Midbrain (tissue), 1 donor: ENCODE measurements at places on chromosomes 3 and 15.
A peak's percentile ranks its signal among the peaks of the same experiment; 100 is the strongest.

GRCh38 chr3:186783058-186783730 is at the start of gene EIF4A2:
TSS of gene EIF4A2 (plus strand) at chr3:186783577. CDS start at chr3:186783611, 34 bp downstream.
- DNase-seq: peak; percentile 90

GRCh38 chr3:29385046-29385830 is 104.4 kb downstream of the RBMS3 start:
- DNase-seq: no peak

- no peak for DNase-seq
These were observed 9.4 kb downstream of the AAGAB start for GRCh38 chr15:67244971-67245478.

- DNase-seq: no peak
These were observed 493.5 kb downstream of the FHIT start for GRCh38 chr3:60757724-60758123.

GRCh38 chr3:121493431-121493830 is 52.4 kb downstream of the POLQ start:
- DNase-seq: no peak

- DNase-seq: peak; percentile 61
These were observed 78.0 kb upstream of the SLC25A36 start for GRCh38 chr3:140863580-140864009.

GRCh38 chr15:66474135-66474534 is 23.4 kb downstream of the SNAPC5 start:
- no peak for DNase-seq

DNA sequence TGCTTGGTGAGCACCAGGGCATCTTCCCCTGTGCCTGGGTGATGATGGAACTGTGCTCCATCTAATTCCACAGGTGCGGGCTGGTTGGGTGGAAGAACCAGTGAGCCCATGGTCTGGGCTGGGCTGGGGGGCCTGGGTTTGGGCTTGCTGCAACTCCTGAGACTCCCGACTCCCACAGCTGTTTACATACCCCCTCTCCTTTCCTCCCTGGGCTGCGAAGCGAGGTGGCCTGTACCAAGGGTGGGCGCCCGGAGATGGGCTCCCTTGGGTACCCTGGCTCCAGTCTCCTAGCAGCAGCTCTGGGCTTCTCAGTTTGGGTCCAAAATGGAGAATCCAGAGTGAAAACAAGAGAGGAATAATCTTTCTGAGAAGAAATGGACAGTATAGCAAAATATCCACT is 5.6 kb downstream of the FAM98B start:
- DNase-seq: no peak

GRCh38 chr3:112829046-112829445 is 17.6 kb downstream of the CD200R1L start:
- no peak for DNase-seq

DNA sequence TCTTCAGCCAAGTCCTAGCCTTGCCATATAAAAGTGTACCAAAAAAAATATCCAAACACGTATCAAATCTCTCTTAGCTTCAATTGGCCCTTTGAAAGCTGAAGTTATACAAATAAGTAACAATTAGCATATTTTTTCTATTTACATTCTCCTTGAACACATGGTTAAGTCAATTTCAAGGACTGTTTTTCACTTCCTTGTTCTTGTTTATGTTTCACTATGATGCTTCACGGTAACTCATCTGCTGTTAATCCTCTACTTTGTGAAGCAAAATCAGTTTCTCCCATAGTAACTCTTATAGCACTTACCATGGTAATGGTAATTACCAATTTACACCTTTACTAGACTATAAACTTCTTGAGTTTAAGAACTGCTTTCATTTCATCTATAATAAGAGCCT is 10.6 kb upstream of the SPRED1 start:
- no peak for DNase-seq

GRCh38 chr3:79597709-79598108 is 170.1 kb downstream of the ROBO1 start:
- no peak for DNase-seq

GRCh38 chr3:46516521-46516920 is 18.7 kb downstream of the RTP3 start:
- no peak for DNase-seq

DNA sequence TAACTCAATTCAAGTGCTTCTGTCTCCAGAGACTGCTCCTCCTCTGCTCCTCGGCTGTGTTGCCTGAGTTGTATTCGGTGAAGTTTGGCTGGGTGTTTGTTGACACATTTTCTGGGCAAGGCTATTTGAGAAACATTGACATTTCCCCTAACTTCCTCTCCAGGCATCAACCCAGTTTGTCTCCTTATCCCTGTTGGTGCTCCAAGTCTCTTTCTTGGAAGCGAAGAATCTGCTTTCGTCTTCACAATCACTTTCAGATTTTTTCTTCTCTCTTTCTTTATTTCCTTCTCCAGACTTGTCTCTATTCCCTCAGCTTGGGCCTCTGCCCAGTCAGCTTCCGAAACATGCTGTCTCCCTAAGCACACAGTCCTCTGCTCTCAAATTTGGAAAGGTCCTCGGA is 84.7 kb downstream of the ETV5 start:
- DNase-seq: peak; percentile 32

GRCh38 chr15:34217587-34218225 is 7.1 kb upstream of the EMC4 start:
- DNase-seq: no peak

DNA sequence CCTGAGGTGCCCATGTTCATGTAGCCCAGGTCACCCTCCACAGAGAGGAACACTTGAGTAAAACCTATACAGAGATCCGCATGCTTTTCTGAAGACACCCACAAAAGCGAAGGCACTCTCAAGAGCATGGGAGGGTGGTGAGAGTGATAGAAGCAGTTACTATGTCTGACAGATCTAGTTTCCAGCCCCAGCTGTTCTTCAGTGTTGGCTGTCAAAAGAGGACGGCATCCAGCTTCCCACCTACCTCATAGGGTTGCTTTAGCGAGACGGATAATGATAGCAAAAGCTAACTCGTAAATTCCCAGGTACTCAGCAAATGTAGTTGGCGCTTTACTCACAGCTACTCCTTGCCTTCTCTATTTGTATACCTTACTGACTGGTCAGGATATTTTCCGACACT is 3.0 kb upstream of the MEX3B start:
- DNase-seq: no peak

GRCh38 chr15:83980637-83981036 is 254.9 kb upstream of the GOLGA6L4 start:
- no peak for DNase-seq

DNA sequence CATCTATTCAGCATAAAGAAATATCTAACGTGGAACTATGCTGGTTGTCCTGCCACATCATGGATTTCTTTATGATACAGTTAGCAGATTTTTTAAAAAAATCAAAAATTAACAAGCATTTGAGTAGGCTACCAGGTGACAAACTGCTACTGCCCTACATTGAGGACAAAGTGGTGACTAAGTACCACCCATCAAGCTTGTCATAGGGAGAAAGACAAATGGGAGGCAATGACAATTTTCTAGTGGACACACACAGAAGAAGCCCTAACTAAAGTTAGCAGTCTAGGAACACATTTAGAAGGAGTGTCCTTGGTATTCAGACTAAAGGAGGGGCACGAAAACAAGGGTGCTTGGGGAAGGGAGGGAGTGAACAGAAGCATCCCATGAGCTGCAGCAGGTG is 131.2 kb downstream of the TBL1XR1 start:
- DNase-seq: no peak

DNA sequence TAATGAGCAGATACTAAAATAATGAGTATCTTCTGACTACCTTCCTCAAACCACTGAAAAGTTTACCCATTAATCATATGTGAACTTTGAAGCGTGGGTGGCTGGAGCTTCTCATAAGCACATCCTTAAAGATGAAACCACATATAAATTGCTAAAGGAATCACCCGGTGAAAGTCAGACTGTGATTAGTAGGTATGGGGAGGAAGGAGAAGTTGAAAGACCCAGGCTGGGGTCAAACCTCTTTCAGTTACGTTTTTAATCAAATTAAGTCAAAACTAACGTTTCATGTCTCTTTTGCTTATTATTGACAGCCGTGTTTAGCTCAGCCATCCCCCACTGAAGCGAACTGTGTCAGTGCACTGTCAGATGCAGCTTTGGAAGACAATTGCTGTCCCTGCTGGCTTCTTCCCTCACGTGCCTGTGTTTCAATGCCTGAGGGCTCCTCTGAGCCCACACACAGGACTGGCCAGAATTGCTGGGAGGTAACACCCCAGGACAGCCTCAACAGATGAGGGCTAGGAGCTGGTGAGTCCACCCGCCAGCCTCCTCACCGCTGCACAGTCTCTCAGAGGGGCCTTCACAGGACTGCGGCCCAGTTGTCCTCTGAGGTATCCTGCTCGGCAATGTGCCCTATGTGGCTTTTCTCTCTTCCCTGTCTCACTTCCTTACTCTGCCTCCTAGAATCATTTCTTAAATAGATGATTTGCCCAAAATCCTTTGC is 29.3 kb upstream of the SH3BP5 start:
- DNase-seq: no peak

DNA sequence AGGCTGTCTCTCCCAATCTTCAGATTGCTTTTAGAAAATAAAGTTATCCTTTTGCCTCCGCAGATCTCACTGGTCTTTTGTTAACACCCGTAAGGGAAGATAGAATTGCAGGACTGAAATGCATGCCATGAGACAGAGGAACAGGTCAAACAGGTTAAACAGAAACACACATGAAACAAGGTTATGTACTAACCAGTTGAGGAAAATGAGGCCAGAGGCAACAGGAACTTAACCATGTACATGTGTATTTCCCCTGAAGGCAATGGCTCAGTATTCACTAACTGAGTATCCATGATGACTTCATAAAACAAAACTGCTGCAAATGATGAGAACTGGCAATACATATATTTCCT is 169.1 kb upstream of the NSMCE3 start:
- DNase-seq: no peak

DNA sequence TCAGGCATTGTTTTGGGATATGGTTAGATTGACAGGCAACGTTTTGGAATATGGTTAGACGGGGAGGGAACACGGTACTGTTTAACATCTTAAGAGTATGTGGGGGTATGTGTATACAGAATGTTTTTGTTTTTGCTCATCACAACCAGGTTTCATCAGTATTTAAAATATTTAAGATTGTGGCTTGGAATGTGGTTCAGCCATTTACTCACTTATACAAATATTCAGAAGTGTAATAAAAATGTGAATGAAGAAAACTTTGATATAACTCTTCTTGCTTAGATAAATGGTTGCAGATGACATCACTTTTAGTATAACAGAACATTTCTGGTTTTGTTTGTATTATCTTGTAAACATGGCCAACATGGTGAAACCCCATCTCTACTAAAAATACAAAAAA is 3.9 kb upstream of the PAK2 start:
- no peak for DNase-seq

DNA sequence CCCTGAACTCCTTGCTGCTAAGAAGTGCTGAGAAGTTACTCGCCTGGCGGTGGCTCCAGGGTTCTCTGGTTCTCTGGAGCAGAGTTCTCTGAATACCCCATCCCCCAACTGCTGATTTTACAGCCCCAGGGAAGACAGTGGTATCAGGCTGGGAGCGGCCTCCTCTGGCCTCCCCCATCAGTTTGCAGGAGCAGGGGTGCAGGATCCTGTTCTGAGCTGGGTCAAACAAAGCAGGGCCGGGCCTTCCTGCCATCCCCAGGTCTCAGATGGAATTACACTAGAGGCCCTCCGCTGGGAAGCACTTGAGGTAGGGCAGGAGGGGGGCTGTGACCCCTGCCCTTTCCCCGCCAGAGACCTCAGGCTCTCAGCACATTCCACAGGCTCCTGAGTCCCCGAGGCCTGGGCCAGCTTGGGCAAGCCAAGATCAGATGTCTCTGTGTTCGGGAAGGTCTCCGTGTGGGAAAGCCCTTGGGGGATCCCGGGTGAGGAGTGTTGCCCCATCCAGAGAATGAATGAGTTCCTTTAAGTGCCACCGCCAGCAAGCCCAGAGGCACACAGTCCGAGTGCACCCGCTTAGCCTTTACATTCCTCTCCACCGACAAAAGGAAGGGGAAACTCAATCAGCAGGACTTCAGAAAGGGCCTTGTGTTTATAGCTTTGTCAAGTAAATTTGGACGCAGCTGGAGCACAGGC is 149.9 kb downstream of the LRRK1 start:
- no peak for DNase-seq

- no peak for DNase-seq
These were observed 148.4 kb downstream of the TNIK start for GRCh38 chr3:171311784-171312183.

- no peak for DNase-seq
These were observed 31.6 kb upstream of the ACAD9 start for GRCh38 chr3:128847666-128848370.

GRCh38 chr3:58025837-58026569 is 17.8 kb downstream of the FLNB start:
- DNase-seq: no peak

GRCh38 chr3:115325539-115325938 is 178.5 kb upstream of the ZBTB20 start:
- DNase-seq: no peak

- no peak for DNase-seq
These were observed 12.2 kb downstream of the TGM4 start for GRCh38 chr3:44886561-44886960.

DNA sequence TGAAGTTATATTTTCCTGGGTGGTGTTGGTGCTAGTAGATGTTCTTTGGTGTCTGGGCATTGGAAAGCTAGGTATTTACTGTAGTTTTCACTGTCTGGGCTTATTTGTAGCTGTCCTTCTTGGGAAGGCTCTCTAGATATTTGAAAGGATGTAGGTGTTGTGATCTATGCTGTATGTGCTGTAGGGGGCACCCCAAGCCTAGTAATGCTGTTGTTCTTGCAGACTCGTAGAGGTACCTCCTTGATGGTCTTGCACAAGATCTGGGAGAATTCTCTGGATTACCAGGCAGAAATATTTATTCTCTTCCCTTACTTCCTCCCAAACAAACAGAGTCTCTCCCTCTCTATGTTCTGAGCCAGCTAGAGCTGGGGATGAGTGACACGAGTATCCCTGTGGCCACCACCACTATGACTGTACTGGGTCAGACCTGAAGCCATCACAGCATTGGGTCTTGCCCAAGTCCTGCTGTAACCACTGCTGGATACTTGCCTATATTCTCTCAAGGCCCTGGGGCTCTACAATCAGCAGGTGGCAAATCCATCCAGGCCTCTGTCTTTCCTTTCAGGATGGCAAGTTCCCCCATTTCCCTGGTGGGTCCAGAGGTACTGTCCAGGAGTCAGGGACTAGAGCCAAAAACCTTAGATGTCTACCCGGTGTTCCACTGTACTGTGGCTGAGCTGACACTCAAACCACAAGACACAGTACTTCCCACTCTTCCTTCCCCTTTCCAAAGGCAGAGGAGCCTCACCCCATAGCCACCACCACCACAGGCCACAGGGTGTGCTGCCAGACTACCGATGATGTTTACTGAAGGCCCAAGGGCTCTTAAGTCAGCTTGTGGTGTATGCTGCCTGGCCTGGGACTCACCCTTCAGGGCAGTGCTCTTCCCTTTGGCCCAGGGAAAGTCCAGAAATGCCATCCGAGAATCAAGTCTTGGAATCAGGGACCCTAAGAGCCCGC is 195.2 kb upstream of the DPPA4 start:
- DNase-seq: peak; percentile 41
